ENCODE measurements at places on chromosomes 4 and X. TPM values are rescaled to one million over a fixed set of nuclear protein-coding genes. Genes with fewer than 3 reads are reported as not detected.

TMPRSS11F gene
- not detected for total RNA-seq

ADH7 gene
- total RNA-seq = not detected

TRIM2 gene
- 51.6 TPM for total RNA-seq

IDH3G gene
- 81.2 TPM for total RNA-seq

NXF2B gene
- total RNA-seq = not detected

HSFX3 gene
- not detected for total RNA-seq

ATP8A1 gene
- total RNA-seq = 2.4 TPM

TRIM61 gene
- 2.7 TPM for total RNA-seq

MAGEB1 gene
- total RNA-seq = not detected

Data from placental pericyte (primary cell).